Fibroblast of villous mesenchyme (primary cell): ENCODE measurements at places on chromosomes 1 and 21. TPM values are rescaled to one million over a fixed set of nuclear protein-coding genes. Genes with fewer than 3 reads are reported as not detected.

LCE2B gene
- total RNA-seq, result not detected in 2 replicates

EFNA3 gene
- total RNA-seq, result 0.32 and 0.43 TPM in 2 replicates

HEYL gene
- total RNA-seq, result under 0.01 and 0.32 TPM in 2 replicates

AIRE gene
- total RNA-seq, result under 0.01 TPM in 1 of 2 replicates, not detected in the other

MFSD2A gene
- total RNA-seq, result 2.6 and 6.0 TPM in 2 replicates

NCSTN gene
- total RNA-seq, result 109 and 165 TPM in 2 replicates

TRNP1 gene
- total RNA-seq, result 13.2 and 27.6 TPM in 2 replicates

KRTAP12-2 gene
- total RNA-seq, result not detected in 2 replicates

CXADR gene
- total RNA-seq, result 0.32 and 0.86 TPM in 2 replicates

GJA8 gene
- total RNA-seq, result not detected in 2 replicates

FCRL6 gene
- total RNA-seq, result not detected in 2 replicates

TMEM125 gene
- under 0.01 TPM in 1 of 2 replicates, not detected in the other for total RNA-seq

VSIG8 gene
- total RNA-seq, result under 0.01 TPM in 1 of 2 replicates, not detected in the other

CSDE1 gene
- 419 and 541 TPM in 2 replicates for total RNA-seq

C1orf141 gene
- not detected in 2 replicates for total RNA-seq

PRMT2 gene
- total RNA-seq, result 120 and 164 TPM in 2 replicates

THEM5 gene
- not detected in 2 replicates for total RNA-seq

GJA9 gene
- not detected in 2 replicates for total RNA-seq

CYP4A22 gene
- not detected in 2 replicates for total RNA-seq

VWA5B1 gene
- total RNA-seq, result not detected in 2 replicates

CNKSR1 gene
- total RNA-seq, result 0.32 TPM in 1 of 2 replicates, not detected in the other
